ENCODE measurements at places on chromosomes 4 and X.

DNA sequence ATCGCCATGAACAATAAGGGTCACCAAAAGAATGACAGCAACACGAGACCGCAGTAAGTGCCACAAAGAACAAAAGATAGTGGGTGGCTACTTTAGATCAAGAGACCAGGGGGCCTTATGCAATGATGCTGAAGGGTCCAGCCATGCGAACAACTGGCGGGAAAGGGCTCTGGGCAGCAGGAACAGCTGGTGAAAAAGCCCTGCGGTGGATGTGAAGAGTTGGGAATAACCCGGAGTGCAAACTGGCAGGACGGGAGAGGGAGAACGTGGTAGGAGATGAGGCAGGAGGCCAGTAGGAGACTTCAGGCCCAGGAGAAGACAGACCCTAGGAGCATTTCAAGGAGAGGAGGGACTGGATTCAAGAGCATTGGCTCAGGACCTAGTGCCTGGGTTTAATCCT is 120.2 kb downstream of the AFAP1 start:
- DNase-seq, result no peak

- DNase-seq, result no peak
Measured at GRCh38 chrX:101051153-101051548, 760 bp downstream of the TRMT2B start.

GRCh38 chr4:73520821-73521220 is 39.3 kb downstream of the AFM start:
- DNase-seq, result no peak

DNA sequence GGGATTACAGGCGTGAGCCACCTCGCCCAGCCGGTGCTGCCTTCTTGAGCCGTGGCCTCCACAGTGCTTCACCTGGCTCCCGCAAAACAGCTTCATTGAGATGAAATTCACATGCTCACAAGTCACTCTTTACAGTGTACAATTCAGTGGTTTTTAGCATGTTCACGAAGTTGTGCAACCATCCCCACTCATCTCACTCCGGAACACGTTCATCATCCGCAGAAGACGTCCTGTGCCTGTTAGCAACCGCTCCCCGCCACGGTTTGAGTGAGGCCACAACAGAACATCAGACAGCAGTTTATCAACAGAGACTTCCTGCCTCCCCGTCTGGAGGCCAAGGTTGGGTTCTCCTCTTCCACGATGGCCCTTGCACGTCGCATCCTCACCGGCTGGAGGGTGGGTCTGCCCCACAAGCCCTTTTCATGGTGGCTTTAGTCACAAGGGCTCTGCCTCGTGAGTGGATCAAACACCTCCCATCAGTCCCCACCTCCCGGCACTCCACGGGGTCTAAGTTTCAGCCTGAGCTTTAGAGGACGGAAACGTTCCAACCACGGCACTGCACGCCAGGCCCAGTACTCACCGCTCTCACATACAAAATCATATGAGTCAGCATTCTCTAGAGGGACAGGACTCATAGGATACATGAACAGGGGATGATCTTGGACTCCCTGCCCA is 29.6 kb upstream of the SPON2 start:
- DNase-seq, result no peak

DNA sequence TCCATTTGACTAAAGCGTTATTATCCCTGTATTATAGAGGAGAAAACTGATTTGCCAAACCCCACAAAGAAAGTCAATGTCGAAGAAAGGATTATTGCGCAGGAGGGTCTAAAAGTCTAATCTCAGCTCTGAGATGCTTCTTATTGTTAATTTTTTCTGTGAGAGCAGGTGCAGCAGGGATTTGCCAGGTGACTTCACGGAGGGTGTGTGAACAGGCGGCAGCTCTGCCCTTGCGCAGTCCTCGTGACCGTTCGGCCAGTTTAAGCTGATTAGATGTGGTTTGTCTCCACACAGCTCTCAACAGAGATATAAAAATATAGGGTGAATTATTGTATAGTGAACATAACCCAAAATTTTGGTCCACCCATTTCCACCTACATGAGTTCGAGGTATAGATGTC is 28.5 kb downstream of the TENM3 start:
- DNase-seq, result no peak

- DNase-seq, result no peak
Measured at GRCh38 chr4:61312526-61312925, 112.4 kb downstream of the ADGRL3 start.

- no peak for DNase-seq
Measured at GRCh38 chr4:185945252-185945651, 123.7 kb upstream of the TLR3 start.

- no peak for DNase-seq
Measured at GRCh38 chr4:147543034-147543433, 62.1 kb downstream of the EDNRA start.

GRCh38 chr4:98468709-98469108 is 189.7 kb downstream of the TSPAN5 start:
- DNase-seq, result no peak

GRCh38 chr4:177356206-177356605 is 46.5 kb downstream of the NEIL3 start:
- DNase-seq, result no peak

DNA sequence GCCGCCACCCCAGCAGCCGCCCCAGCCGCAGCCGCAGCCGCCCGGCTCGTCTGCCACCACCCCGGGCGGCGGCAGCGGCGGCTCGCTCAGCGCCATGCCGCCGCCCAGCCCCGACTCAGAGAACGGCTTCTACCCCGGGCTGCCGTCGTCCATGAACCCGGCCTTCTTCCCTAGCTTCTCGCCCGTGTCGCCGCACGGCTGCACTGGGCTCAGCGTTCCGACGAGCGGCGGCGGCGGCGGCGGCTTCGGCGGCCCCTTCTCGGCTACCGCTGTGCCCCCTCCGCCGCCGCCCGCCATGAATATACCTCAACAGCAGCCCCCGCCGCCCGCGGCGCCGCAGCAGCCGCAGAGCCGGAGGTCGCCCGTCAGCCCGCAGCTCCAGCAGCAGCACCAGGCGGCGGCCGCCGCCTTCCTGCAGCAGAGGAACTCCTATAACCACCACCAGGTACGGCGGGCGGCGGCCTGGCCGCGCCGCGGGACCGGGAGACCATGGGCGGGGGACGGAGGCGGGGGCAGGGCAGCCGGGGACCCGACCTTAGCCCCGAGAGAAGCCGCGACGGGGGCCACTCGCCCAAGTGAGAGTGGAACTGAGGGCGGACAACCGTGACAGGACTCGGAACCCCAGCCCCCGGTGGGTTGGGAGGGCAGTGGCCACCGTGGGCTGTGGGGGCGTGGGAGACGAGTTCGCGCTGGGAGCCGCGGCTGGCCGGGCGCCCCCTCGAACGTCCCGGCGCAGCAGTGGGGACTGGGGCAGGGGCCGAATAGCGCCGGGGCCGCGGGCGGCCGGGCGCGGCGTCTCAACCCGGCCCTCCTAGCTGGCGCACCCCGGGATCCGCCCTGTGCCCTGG is 1.8 kb downstream of the CPEB2 start:
- DNase-seq, result no peak

DNA sequence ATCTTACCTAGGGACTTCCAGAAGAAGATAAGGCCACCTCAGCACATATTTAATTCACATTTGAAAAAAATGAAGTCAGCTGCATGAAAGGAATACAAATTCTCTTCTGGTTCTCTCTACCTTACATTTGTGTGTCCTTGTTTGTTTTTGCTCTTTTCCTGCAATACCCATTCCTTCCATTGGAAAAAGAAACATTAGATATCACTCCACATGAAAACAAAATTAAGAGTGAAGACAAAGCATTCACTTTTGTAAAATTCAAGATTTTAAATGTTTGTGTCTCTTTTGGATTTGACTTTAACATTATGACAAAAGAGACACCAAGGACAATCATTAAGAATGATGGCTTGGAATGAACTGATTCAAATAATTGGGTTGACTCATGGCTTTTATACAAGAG is 1351.8 kb downstream of the FSTL5 start:
- DNase-seq, result no peak

DNA sequence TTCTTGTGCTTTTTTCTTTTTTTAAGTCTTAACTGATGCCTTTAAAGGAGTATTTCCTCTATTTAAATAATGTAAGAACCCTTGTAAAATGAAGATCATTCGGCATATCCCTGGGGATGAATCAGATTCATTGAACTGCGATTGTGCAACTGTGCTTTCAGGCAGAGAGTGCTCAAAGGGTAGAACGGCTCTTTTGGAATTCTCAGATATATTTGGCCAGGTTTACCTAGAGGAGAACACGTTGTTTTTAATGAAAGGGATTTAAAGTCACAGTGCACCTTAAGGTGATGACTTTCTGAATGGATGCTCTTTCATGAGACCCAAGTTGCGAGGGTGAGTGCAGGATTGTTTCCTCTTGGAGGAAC is 51.6 kb upstream of the ELOVL6 start:
- no peak for DNase-seq

DNA sequence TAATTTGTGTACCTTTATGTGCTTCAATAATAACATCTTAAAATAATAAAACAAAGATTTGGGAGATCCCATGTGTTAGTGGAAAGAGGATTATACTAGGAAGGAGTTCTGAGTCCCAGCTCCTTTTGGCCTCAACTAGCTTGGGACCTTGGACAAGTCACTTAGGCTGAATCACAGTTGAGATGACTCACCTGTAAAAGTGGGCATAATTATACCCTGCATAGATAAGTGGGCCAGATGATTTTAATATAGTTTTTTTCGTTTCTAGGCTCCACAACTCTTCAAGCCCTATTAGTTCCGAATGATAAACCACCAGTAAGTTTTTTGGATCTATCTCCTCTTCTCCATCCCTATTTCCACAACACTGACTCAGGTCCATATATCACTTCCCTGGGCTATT is 131.8 kb downstream of the ENOX2 start:
- no peak for DNase-seq

DNA sequence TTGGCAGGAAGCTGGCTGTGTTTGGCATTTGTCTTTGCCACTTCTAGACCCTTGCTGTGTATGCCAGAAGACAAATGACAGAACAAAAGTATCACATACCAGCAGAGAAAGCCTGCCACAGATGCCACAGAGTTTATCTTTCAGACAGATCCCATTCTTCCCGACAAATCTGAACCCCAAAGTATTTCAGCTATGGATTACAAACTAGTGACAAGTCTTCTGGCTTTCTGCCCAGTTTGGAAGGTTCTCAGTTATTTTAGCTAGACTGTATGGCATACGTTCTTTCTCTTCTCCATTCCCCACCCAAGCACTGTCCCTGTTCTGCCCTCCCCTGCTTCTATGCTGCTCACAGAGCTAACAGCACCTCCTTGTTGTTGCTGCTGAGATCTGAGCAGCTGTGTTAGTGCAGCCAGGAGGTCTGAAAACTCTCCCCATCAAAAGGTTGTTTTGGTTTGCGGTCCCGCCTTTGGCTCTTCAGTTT is 236.7 kb downstream of the FRAS1 start:
- peak; percentile 5 for DNase-seq

GRCh38 chr4:87910795-87911194 is 64.7 kb upstream of the SPP1 start:
- DNase-seq, result no peak

Data from T47D (cell line).